BJ (cell line): ENCODE measurements at places on chromosomes 6 and 20. TPM values are rescaled to one million over a fixed set of nuclear protein-coding genes. Genes with fewer than 3 reads are reported as not detected.

SCUBE3 gene
- polyA plus RNA-seq: 12.3 and 13.1 TPM in 2 replicates

HDGFL1 gene
- not detected in 2 replicates for polyA plus RNA-seq

GRM4 gene
- polyA plus RNA-seq: 0.02 and 0.06 TPM in 2 replicates

NRSN2 gene
- 53.9 and 84.1 TPM in 2 replicates for polyA plus RNA-seq

FOXC1 gene
- 7.6 and 7.8 TPM in 2 replicates for polyA plus RNA-seq

DEFB124 gene
- polyA plus RNA-seq: not detected in 2 replicates

CALHM4 gene
- polyA plus RNA-seq: not detected in 2 replicates

- DNase-seq: no peak
Measured at GRCh38 chr20:45359406-45360148, 3.4 kb upstream of the SYS1 start.

DNA sequence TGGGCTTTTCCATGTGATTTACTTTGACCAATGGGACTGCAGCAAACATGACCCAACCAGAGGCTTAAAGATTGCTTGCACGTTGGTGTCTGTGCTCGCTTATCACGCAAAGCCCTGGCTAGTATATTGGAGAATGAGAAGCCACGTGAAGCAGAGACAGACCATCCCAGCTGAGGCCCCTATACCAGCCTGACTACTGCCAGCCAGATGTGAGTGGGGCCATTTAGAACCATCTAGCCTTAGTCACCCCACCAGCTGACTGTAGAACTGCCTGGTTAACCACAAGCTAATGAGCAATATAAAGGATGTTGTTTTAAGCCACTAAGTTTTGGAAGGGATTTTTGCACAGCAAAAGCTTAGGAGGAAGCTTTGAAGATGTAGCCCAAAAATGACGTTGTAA lies 74.5 kb downstream of the MACROD2 start:
- DNase-seq: peak; percentile 6

DNA sequence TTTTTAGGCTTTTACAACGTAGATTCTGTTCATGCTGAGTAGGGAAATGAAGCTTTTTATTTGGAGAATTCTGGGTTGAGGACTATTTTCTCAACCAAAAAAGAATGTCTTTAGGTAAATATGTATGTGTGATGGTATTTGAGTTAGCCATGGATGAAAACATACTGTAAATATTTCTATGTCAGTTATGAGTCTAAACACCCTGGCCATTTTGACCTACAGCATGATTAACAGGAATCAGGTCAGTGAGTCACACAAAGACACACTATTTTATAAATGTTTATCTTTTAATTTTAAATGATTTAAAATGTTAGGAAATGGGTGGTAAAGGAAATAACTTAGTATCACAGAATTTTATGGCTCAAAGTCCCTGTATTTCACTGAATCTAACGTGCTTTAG lies 851.7 kb upstream of the MAP3K7 start:
- DNase-seq: peak; percentile 40

GRCh38 chr6:129608886-129609537 lies 101.0 kb downstream of the ARHGAP18 start:
- DNase-seq: no peak

DNA sequence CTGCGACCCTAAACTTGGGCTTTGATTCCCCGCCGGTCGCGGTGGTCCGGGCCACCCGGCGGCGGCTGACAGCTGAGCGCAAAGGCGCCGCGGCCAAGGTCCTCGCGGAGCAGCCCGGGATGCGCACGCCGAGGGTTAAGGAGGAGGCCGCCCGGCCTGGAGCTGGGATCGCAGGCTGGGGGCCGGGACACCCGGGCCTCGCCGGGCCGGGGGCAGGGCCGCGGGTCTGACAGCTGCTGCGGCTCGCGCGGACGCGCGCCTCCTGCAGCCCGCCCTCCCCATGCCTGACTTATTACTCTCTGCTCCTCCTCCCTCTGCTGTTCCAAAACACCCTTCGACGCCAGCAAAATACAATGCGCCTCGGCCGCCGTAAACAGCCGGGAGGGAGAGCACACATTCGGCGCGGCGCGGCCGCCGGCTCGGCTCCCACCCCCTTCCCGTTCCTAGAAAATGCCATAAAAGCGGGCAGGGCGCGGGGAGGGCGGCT lies 746 bp downstream of the BACH2 start:
- DNase-seq: no peak

DNA sequence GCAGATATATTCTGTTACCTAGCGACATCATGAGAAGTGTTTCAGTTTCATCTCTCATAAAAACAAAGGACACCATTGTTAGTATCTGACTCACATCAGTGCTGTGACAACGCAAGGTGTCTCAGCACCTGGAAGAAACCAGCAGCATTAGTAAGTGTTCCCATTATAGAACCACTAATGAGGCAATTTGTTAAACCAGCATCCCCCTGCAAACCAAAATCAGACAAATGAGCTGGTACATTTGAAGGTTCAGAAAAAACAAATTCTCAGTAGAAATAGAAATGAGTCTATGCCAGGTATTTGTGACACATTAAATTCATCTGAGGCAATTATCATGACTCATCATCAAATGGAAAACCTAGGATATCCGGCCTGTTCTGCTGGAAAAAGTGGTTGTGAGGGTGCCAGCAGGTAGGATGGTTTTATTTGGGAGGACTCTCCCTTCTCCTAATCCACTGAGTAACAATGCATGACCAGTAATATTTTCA lies 151.7 kb downstream of the TMEM200A start:
- no peak for DNase-seq

DNA sequence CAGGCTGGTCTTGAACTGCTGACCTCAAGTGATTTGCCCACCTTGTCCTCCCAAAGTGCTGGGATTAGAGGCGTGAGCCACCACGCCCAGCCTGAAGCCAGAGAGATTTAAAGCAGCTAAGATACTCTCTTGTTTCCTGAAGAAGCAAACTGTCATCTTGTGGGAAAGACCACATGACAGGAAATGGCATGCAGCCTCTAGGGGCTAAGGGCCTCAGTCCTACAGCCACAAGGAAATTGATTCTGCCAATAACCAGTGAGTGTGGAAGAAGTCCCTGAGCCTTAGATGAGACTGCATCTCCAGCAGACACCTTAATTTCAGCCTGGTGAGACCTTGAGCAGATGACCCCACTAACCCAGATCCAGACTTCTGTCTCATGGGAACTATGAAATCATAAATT lies 40.9 kb downstream of the KIZ start:
- no peak for DNase-seq

DNA sequence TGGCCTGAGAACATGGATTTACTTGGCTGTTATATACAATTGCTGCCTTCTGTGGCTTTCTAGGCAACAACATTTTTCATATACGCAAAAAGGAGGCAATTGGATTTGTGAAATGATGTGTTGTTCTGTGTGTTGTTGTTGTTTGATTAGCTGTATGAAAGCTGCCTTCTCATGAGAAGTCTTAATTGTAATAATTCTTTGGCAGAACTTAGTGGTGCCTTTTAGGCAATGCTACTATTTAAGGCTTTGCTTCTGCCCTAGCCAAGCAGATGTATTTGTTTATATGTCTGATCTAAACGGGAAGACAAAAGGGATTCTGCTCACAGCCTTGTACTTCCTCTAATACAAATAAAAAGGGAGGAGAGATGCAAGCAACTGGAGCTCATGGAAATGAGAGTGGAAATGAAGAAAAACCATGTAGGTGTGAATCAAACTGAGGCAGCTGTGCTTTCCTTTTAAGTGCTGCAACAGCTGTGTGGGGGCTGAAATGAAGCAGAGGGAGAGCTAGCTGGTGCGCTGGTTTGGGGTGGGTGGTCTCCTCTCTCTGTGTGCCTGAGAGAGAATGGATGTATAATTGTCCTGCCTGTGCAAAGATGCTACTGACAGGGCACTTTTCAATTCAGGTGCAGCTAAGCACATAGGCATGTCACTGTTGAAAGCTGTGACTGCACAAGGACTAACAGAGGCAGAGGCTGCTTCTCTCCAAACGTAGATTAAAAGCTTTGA lies 386.9 kb upstream of the MAN1A1 start:
- DNase-seq: no peak

DNA sequence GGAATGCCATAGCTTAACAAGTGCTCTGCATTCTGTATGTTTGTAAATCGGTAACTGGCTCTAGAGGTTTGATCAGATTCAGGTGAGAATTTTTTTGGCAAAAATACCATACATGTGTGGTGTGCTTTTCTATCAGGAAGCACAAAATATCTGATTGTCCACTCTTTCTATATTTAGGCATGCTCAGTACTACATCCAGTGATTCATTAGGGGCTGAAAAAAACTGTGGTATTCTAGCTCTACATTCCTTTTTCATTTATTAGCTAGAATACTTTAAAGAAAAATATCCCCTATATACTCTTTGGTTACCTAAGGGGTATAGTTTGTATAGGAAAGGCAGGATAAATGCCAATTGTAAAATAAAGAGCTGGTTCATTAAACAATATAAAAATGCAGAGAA lies 10.6 kb upstream of the ELOVL2 start:
- DNase-seq: no peak

GRCh38 chr20:1827974-1828785 lies 67.0 kb upstream of the SIRPA start:
- DNase-seq: no peak

DNA sequence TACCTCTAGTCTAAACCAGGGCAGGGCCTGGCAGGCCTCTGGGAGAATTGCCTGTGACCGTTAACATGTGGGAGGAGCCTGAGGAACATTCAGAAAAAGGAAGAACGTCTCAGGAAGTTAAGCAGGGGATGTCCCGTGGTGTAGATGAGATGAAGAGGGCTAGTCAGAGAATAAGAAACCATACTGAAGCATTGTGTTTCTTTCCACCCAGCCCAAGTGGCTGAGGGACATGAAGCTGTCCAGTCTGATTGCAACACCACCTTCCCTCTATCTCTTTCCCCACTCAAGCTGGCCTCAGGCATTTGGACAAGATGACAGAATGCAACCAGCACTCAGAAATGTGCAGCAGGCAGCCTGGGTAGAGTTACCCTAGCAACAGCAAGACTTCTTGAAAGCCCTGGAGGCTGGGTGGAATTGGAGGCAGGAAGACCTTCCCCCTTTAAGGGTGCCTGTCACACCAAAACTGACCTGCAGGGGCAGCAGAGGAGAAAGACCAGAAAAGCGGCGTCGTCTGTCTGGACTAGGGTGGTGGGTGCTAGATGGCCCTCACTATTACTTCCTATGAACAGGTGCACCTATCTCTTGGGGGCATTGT lies 186.1 kb downstream of the UNC5CL start:
- DNase-seq: no peak

- DNase-seq: no peak
Measured at GRCh38 chr20:45938727-45939438, 4.4 kb downstream of the PCIF1 start.

GRCh38 chr6:25407431-25407830 lies 128.3 kb downstream of the CARMIL1 start:
- DNase-seq: no peak
